ENCODE measurements at places on chromosomes 4 and X.

DNA sequence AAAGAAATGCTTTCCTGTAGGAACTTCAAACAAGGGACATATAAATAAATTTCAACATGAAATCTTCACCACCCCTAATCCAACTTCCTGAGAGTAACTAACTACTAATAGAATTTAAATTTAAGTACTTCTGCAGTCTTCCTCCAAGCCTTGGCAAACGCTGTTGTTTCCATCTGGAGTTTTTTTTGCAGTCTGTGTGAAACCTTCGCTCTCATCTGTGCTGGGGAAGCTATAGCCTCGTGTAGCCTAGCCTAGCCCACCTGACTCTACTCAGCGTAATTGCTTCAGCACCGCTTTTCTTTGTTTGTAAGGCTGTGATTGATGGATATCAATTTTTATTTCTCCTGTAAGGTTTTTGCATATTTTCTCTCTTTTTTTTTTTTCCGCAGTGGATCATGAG is 30.9 kb downstream of the STOX2 start:
- no peak for DNase-seq

GRCh38 chrX:1412551-1413161 is 20.7 kb upstream of the SLC25A6 start:
- no peak for DNase-seq

GRCh38 chrX:1500701-1501624 is 36.0 kb downstream of the P2RY8 start:
- DNase-seq: no peak

- no peak for DNase-seq
These were observed 50.0 kb downstream of the COMMD8 start for GRCh38 chr4:47413521-47413920.
